ENCODE measurements at places on chromosomes 16 and 17.
A peak's percentile ranks its signal among the peaks of the same experiment; 100 is the strongest.

DNA sequence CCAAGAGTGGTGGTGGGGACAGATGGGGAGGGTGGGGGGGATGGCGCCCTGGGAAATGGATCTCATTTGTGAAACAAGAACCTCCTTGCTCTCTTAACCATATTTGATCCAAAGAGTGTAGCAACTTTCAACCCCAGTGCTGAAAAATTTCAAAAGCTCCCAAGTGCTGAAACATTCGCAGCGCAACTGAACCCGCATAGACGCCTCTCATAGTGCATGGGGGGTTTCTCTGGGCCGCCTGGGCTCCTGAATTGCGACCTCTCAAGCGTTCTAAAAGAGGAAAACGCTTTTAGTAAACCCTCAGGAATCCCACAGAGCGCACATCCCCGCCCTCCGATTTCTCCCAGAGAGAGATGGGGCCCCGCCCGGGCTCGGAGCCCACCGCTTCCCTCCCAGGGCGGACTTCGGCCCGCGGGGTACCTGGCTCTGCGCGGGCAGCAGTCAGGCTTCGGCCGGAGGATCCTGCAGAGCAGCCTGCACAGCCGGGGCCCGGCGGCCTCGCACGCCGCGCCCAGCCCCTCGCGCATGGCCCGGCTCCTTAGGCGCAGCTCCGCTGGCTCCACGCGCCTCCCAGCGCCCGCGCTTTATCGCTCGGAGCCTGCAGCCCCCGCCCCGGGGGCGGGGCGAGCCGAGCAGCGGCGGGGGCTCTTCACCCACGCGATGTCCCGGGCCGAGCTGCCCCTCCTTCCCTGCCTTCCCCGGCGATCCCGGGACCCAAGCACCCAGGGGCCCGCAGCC, 7.0 kb downstream of the NOS2 start:
- no peak for DNase-seq

DNA sequence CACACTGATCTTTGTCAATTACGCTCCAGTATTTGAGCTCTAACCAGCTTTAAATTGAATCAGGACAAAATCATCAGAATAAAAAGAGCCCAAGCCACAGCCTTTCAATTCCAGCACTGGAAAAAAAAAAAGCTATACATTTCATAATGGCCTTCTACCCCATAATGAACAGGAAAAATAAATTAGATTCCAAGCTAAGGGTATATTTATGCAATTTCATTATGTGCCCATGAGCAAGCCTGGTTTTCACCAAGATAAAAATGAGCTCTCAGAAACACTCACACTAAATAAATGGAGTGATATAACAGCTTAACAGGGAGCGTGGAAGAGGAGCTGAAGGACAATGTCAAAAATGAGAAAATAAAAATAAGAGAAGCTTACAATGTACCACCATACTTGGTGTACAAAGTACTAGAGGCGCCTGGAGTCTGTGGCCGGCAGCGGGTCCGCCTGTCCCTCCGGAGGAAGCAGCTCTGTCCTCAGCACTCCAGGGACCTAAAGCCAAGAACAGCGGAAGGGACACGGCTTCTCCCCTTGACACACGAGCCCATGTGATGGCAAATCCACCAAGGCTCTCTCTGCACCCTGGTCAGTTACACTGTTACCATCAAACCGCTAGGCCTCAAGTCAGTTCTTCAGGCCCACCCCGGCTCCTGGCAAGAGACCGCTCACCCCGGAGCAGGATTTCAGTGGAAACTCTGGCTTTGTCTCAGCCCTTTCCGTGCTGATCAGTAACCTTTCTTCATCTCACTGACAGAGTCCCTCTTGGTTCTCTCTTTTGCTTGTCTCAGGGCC, 69.6 kb downstream of the RBFOX3 start:
- DNase-seq = no peak

DNA sequence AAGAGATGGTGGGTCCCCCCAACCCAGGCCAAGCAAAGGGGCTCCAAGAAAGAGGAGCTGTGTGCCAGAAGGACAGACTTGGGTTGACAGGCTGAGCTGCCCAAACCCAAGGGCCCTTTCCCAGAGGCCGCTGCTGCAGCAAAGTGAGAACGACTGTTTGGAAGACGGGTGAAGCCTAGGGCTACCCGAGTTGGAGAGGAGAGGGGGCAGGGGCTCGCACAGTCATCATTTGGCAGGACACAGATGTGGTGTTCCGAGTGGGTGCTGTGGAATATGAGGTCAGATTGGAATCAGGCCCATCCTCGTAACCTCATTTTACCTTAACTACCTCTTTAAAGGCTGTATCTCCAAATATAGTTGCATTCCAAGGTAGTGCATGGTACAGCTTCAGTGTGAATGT, 5.3 kb upstream of the MFAP4 start:
- DNase-seq = no peak

DNA sequence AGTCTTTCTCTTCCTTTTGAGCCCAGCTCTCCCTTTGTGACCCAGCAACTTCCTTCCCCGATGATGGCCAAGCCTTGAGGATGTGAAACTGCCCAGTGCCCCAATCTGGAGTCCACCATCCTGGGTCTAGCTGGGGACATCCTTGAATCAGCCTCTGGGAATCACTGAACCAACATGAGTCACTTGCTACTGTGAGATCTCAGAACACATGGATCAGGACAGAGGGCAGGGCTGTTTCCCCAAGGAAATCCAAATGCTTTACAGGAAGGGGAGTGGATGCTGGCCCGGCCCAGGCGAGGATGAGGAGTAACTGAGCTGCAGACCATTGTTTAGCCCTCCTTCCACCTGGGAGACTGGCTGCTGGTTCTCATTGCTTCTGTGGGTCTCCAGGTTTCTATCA, 547.6 kb downstream of the WWOX start:
- no peak for DNase-seq

GRCh38 chr17:42679492-42680330, 1.9 kb downstream of the CCR10 start:
- DNase-seq = peak; percentile 65

DNA sequence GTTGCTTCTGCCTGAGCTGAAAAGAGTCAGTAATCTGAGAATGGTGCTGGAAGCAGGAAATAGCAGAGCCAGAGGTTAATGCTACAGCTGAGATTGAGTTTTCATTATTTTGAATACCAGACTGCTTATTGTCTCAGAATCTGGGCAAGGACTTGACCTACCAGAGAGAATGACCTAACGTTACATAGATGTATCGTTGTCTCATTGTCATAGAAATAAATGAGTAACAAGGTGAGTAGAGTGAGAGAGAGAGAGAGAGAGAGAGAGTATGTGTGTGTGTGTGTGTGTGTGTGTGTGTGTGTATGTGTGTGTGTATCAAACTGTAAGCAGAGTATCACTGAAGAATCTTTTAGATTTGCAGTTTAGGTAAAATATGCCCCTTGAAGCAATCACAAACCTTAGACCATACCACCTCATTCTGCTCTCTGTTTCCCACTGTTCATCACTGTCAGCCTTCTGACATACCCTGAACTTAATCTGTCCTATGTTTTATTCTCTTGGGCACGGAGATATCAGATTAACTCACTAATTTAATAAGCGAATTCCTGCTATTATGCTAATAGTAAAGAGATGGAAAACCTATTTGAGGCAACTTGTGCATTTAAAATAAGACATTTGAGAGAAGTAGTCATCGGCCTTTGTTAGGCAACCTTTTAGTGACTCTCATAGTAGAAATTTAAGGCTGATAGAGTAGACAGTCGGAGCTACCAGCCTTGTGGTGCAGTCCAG, 87.8 kb downstream of the CYB561 start:
- DNase-seq = no peak

DNA sequence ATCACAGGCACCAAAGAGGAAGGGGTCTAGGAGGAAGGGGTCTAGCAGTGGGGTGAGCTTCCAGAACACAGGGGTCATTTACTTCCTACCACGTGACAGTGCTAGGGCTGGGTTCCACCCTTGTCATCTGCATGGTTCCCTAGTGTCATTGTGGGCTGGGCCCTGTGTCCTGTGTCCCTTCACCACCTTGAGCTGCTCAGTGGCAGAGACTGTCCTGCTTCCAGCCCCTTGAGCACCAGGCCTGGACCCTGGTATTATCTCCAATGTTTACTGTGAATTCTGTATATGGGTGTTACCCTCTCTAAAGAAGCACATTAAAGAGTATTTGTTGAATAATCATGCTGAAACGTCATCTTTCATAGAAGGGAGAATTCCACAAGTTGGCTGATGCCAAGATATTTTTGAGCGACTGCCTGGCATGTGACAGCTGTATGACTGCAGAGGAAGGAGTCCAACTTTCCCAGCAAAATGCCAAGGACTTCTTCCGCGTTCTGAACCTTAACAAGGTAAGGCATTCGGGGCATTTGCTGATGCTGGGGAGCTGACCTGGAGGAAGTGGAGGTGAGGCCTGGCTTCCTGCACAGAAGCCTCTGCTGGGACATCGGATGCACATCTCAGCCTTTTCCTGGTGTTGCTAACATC, 5.5 kb downstream of the NARF start:
- DNase-seq = no peak

GRCh38 chr17:79393358-79394052, 217.3 kb downstream of the RBFOX3 start:
- DNase-seq = peak; percentile 40

GRCh38 chr17:64240741-64241347, 22.2 kb downstream of the TEX2 start:
- no peak for DNase-seq

DNA sequence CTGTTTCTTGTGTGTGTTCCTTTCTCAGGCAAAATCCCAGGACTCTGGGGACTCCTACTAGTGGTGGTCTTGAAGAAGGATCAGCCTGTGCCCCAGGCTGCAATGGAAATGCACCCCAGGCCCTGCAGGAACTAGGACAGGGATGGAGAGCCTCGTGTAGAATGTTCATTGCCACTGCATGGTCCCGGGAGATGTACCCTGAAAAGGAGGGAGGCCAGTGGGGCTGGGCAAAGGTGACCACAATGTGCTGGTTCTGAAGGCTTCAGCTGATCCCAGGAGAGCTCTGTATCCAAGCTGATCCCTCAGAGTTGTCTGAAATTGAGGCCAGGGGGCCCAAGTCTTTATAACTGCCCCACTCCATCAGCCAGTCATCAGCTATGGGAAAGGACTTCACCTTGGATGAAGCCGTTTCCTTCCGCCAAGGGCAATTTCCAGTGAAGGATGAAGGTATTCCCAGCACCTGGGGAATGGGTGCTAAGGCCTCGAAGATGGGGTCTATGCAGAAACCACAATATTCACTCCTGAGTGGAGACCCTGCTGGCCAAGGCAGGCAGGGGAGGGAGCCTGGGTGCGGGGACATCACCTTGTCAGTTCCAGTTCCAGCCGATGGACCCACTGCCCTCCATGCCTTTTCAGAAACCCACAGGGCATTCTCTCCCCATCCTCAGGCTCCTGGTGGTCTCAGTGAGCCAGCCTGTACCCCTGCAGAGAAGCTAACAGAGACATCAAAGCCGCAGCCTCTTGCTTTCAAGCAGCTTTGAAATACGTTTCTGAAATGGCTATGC, 59.9 kb upstream of the CDH5 start:
- DNase-seq = no peak

DNA sequence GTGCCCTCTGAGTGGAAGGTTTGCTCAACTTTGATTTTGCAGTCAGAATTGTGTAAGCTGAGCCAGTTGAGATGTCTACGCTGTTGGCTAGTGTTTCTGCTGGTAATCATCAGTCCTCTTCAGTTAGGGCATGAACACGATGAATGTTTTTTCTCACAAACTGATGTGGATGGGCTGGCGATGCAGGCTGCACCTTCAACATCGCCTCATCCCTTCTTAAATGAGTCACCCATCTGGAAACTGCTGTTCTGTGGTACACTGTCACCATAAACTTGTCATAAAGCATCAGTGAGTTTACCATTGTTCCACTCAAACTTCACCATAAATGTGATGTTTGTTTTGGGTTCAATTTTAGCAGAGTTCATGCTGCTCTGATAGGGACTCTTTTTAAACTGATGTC, 8.4 kb downstream of the C16orf95 start:
- DNase-seq = no peak

DNA sequence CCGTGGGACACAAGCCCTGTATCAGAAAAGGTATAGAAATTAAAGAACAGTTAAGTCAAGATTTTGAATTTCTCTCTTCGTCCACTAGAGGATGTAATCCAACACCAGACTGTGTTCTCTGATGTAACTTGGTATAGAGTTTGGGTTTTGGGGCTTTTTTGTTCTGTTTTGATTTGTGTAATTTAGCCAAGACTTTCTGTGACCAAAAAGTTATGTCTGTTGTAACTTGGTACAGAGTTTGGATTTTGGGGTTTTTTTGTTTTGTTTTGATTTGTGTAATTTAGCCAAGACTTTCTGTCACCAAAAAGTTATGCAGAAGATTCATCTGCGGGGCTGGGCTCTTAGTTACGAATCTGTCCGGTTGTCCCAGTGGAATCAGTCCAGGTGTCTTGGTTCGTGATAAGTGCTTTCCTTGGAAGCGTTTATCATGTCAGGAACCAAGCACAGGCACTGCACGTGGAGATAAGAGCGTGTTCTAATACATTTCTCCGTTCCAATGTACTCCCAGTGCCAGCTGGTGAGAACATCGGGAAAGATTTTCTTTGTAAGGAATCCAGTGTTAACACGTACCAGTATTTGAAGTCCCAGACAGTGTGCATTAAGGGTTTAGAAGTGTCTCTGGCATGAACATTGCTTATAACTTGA, 44.1 kb upstream of the SEC14L1 start:
- no peak for DNase-seq

- DNase-seq = no peak
These were observed 79.6 kb upstream of the HS3ST2 start for GRCh38 chr16:22734368-22734767.

- DNase-seq = no peak
These were observed 303.0 kb downstream of the SEC14L1 start for GRCh38 chr17:77443748-77444260.

DNA sequence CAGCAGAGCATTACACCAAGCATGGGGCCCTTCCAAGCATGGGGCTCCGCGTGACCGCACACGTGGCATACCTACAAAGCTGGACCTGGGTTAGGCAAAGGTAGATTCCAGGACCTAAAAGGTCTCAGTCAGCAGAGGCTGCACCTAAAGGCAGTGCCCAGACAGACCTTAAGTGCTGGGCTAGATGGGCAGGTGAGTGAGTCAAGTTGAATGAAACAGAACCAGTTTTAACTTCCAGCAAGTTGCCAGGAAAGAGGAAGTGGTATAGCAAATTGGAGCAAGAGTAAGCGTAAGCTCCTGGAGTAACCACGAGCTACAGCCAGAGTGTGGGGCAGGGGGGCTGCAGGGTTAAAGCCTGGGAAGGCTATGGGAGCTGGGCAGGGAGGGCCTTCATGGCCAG, 49.5 kb downstream of the SRCIN1 start:
- no peak for DNase-seq

- DNase-seq = peak; percentile 42
These were observed 27.3 kb downstream of the KDM8 start for GRCh38 chr16:27230562-27231001.

- DNase-seq = no peak
These were observed 110.8 kb upstream of the SMURF2 start for GRCh38 chr17:64772845-64773299.

GRCh38 chr17:56038131-56038530, 115.1 kb upstream of the ANKFN1 start:
- DNase-seq = no peak

GRCh38 chr16:16871196-16871595, 492.3 kb downstream of the NPIPA7 start:
- no peak for DNase-seq

- peak; percentile 19 for DNase-seq
These were observed at the start of gene NETO2 for GRCh38 chr16:47143677-47144558. Gene NETO2, minus strand, starts transcription at chr16:47143945. Its CDS starts 333 bp downstream, at chr16:47143612.
